ENCODE measurements at places on chromosomes 7 and 10.

GRCh38 chr10:122112625-122113160 is 123.7 kb downstream of the TACC2 start:
- peak; percentile 59 for DNase-seq

DNA sequence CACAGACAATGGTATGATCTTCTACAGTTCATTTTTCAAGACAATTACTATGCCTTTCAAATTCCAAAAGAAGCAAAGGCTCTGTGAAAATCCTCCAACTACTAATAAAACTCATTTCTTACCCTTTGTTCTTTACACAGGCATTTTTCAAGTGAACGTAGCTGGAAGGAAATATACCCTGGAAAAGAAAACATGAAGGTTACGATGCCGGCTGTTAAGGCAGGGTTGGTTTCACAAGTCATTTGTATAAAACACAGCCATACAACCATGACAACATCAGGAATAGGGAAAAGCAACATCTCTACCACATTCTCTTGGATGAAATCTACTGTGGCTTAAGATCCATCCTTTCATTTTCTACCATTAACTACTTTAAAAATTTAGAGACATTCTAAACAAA is 207.9 kb downstream of the DOCK4 start:
- no peak for DNase-seq

DNA sequence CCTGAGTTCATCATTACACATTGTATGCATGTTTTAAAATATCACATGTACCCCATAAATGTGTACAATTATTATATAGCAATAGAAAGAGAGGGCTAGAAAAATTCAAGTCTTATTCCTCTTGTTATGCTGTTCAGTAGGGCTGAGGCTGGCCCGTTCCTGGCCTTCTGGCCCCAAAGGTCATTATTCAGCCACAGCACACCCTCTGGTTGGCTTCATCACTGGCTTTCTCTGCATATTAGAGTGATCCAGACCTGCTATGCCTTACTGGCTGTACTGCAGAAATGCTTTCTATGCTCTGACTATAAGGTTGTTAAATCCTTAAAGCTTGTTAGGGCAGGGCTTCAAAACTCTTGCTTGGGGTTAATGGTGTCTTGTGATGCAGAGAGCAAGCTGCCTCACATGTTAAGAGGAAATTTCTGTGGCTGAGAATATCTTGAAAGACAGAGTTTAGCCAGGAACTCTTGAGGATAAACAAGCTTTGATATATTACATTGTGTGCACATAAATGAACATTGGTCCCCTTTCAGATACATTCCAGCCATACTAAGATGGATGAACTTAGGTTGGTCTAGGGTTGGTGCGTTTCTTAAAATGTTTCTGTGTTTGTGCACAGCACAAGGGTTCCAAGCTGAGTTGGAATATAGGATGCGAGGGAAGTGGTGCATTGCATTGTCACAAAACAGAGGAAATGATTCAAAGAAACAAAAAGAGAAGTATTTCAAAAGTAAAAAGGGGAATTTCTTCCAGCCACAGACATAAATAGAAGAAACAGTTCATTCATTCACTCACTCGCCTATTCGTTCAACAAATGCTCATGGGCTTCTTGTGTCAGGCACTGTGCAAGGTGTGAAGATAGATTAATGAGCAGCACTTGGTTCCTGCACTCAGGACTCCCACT is 61.6 kb upstream of the WDR11 start:
- no peak for DNase-seq

GRCh38 chr10:60222047-60222446 is 167.6 kb downstream of the ANK3 start:
- no peak for DNase-seq

DNA sequence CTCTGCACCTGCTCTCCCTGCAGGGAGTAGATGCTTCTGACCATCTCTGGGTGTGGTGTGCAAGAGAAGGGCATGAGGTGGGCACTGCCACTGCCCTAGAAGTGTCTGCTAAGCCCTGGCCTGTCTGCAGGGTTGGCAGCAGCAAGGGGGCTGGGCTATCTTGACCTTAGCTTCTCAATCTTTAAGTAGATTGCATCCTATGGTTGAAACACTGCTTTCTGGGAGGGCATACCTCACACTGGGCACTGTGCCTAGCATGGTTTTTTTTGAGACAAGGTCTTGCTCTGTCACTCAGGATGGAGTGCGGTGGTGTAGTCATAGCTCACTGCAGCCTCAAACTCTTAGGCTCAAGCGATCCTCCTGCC is 54.9 kb downstream of the CLIP2 start:
- no peak for DNase-seq

- no peak for DNase-seq
Observed at GRCh38 chr10:10515479-10516204, 502.0 kb upstream of the CELF2 start.

DNA sequence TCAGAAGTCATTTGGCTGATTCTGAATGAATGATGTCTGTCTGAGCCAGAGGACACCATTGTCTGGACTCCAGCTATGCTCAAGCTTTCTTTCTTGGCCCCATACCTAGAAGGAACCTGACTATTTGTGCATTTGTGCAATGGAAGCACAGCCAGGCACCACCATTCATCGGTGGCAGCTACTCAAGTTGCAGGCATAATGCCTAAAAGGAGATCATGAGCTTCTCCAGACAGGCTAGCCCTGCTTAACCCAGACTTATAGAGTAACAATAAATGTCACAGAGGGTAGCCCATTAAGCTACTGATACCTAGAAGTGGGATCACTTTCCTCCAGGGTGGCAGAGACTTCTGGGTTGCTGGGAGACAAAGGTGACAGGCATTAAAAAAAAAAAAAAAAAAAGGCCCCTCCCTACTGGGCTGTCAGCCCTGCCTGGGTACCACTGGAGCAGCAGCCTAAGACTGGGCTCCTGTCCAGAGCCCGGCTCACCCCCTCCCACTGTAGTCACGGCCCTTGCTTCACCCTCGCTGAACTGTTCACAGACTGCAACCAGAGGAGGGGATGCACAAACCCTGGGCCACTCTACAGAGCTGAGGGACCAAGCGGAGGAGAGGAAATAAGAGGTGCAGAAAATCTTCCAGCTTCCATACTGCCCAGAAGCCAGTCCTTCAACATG is 75.4 kb upstream of the ATP6V0A4 start:
- DNase-seq: no peak

DNA sequence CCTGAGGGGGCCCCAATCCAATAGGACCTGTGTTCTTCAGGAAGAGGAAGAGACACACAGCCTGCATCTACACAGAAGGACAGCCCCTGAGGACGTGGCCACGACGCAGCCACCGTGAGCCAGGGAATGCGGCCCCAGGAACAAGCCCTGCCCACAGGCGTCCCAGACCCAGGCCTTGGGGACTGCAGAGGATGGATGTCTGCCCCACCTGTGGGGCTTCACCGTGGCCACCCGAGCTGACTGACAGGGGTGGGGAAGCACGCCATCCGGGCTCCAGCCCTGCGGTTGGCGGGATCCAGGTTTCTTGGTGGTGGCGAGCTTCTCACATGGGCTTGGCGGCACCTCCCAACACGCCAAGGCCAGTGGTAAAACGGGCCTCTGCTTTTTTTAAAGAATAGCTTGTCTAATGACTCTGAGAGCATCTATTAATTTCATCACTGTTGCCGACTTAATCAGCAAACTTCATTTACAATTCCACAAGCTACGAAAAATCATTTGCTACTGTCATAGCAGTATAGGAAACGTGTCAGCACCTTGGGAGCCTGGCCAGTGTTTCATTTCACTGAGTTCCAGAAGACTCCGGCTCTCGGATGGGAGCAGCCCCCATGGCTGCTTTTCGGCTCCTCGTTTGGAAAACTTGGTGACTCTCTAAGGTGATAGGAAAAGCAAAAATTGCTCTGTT is 584.0 kb downstream of the PTPRN2 start:
- DNase-seq: no peak

- no peak for DNase-seq
Observed at GRCh38 chr7:131774419-131775220, 218.2 kb upstream of the PODXL start.

DNA sequence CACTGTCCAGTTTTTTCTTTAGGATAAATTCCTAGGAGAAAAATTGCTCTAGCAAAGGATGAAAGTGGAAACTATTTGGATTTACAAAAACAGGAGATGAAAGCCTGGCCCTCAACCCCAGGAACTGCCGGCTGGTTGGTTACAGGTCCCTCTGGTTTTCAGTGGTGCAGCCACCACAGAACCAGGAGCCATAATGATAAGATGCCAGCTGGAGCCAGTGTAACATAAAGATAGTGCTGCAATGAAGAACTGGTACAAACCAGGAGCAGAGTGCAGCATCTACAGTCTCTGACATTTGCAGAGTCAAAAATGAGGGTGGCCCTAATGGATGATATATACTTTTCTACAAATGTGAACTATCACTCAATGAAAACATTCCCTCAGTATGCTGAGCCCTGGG is 20.4 kb upstream of the NUP42 start:
- DNase-seq: no peak

- DNase-seq: peak; percentile 47
Observed at GRCh38 chr10:119205894-119206602, 1.3 kb upstream of the GRK5 start.

- no peak for DNase-seq
Observed at GRCh38 chr10:121460733-121461132, 137.5 kb downstream of the FGFR2 start.

DNA sequence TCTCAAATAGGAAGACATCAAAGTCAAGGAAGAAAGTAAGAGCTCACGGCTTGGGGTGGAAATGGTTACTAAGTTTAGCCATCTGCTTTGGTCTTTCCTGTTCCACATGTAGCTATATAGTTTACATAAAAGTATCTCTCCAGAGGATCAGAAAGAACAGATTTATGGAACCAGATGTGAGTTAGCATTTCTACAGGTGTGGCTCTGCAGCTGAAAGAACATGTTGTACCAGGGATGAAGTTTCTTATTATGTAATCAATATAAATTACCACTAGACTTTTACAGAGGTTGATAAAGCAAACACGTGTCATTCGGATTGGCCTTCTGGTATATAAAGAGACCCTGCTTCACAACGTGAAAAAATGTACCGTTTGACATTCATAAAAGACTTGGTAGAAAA is 19.9 kb downstream of the CALD1 start:
- no peak for DNase-seq

DNA sequence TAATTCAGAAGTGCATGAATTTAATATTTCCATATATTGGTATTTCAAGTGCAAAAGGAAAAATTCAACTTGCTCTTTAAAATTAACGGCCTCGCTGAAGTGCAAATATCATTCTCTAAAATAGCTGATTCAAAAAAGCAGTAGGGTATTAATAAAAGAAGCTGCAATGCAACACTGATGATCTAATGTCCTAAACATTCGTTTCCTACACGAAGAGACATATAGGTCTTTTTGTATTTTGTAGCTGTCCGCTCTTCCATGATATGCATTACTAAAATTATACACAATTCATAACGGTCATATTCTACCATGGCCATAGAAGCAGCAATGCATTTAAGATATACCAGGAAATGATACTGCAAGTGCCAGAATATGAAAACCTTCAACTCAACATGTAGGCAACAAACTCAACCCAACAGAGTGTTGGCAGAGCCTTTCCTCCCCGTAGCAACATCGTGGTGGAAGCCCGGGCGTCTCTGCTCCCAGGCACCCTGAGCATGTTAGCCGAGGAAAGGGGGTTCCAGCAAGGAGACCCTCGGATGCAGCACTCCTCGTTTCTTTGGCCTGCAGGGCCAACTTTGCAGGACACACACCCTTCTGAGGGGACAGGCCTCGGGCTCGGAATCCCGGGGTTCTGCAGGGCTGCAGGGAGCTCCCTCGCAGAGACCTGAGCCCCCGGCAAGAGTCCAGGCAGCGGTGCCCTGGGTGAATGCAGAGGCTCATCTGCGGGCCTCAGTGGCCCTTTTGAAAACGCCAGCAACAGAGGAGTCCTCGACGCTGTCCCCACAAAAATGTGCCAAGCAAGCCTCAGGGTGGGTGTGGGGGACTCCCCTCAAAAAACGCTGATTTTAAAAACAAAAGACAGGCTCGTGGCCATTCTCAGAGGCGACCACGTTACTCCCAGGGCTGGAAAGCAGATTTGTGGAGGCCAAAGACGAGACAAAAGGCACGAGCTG is 1.6 kb downstream of the FAM171A1 start:
- peak; percentile 67 for DNase-seq

- DNase-seq: no peak
Observed at GRCh38 chr7:31114593-31115343, 62.7 kb downstream of the ADCYAP1R1 start.

DNA sequence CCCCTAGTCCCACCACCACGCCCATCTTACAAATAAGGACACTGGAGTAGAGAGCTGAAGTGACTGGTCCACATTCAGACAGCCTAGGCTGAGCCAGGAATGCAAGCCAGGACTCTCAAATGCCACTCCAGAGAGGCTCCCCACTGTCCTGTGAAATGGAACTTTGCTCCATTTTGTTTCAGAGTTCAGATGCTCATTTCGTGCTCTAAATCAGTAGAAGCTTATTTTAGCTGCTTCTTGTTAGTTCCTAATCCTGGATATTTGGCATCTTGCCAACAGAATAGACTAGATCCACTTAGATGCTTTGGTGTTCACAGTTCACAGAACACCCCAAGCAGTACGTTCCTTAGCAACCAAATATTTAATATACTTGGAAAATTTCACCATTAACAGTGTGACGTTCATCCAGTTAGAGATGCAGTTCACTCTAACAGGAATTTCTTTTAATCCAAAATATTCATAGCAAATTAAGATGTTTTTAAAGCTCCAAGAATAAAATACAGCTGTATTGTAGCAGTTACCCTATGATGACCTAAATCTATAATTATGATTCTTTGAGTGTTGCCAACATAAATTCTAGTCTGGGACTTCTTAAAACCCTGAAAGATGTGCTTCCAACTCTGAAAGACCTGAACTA is 7.3 kb downstream of the MMP21 start:
- DNase-seq: no peak

GRCh38 chr7:4851459-4852422 is 10.1 kb downstream of the PAPOLB start:
- no peak for DNase-seq

DNA sequence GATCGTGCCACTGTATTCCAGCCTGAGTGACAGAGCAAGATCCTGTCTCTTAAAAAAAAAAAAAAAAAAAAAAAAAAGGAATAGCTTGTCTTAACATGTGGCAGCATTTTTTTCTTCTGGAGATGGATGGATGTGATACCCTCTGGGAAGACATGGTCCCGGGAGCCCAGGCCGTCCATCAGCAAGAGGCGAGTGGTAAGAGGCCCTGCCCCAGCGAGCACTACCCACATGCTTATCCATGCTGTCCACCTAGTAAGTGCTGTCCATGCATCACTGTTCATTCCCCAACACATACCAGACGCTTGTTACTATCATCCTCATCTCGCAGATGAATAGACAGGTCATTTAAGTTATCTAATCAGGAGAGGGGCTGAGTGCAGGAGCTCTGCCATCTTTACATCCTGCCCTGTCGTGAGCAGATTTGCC is 12.9 kb downstream of the ATP6V1F start:
- no peak for DNase-seq

DNA sequence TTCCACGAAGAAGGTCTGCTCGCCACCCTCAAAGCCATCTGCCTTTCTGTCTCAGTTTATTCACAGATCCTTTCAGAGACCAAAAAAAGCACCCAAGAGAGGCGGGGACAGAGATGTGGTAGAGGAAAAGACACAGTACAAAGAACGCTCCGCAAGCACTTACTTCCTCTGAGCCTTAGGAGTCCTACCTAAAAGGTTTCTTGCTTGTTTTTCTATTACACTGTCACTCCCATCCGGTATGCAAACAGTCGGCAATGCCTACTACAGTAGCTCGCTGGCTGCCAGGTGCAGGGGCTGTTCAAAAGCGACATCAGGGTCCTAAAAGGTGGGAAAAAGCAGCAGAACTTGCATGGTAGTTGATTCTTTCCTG is 816 bp downstream of the TECPR1 start:
- DNase-seq: no peak
